NCI-H1930 (cell line): ENCODE measurements at places on chromosomes 12 and 14.
A peak's percentile ranks its signal among the peaks of the same experiment; 100 is the strongest.

DNA sequence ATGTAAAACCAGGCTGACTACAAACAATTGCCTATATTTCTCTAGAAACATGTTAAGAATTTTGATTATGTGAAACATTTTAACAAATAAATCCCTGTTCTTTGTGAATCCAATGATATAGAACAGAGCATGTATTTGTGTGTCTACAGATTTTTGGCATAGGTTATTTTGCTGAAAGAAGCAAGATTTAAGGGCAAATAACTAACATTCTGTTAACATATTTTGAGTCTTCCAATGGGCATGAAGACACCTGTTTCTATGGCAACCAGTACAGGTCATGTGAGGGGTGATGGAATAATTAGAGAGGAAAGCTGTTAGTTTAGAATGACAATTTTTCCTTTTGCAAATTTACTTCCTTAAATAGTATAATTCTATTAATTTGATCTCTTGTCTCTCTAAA lies 8.8 kb downstream of the ART4 start:
- no peak for DNase-seq

GRCh38 chr14:76551906-76552305 lies 176.0 kb downstream of the ESRRB start:
- DNase-seq, result no peak

GRCh38 chr14:64950889-64951288 lies 8.3 kb upstream of the GPX2 start:
- DNase-seq, result no peak

DNA sequence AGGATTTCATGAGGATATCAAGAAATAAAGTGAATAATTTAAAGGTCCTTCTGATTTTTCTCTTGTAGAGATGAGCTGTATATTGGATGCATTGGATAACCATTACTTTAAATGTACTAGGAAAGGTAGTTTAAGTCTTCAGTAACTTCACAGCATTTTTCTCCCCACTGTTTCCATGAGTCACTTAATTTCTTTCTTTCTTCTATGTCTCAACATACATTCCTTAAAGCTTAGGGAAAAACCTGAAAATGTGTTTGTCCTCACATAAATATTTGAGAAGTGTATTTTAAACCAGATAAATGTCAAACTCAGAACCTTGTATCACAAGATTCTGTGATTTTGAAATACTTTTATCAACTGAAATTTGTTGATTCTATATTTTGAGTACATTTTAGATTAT lies 1970.2 kb upstream of the FLRT2 start:
- DNase-seq, result no peak

DNA sequence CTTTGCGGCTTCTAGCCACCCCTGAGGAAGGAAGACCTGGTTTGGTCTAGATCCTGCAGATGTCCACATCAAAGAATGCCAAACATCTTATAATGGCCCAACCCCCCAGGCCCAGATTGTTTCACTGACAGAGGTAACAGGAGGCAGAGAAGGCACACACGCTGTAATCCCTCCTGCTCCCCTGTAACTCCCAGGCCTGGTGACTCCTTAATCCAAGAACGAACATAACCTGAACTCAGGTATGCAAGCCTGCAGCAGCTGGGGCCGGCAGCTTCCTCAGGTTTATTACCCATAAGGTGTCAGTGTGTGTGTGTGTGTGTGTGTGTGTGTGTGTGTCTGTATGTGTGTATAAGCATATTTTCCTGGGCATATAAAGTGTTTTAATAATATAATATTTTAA lies 52.7 kb downstream of the ERH start:
- DNase-seq, result no peak

DNA sequence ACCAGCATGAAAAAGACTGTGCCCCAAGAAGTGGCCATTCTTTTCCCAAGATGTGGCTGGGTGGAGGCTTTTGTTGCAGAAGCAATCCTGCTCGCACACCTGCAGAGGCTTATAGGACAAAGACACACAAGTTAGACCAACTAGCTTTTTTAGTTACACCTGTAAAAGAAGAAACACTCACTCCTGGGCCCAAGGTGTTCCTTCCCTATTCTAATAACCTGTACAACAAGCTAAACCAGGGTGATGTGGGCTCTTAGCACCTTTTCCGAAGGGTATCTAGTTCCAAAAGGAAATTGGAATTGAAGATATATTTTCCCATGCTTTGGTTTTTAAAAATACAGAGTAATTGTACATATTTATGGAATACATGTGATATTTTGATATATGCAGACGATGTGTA lies 31.0 kb downstream of the ENTPD5 start:
- no peak for DNase-seq

DNA sequence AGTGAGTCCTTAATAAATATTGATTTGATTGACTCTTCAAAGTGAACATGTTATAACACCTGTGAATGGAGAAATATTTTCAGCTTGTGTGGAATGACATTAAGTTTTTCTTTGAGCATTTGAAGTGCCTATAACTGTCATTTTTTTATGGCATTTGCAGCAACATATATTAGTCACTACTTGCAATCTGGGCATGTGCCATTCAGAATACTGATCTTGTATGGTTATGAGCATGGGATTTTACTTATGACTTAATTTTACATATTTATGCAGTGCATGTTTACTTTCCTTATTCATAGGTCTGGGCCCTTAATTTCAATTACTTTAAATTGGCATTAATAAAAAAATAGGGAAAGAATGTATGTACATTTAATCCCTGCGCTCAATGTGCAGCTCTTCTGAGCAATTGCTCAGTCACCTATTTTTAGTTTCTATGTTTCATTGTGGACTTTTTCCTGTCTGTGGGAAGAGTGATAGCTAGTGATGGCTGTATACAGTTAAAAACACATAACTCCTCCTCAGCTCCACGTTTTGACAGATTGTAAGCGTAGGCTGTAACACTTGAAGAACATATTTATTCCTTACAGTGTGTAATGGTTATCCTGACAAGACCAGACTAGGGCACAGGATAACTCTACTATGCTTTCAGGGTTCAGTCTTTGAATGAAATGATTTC lies 339.6 kb downstream of the SNAPC1 start:
- no peak for DNase-seq

DNA sequence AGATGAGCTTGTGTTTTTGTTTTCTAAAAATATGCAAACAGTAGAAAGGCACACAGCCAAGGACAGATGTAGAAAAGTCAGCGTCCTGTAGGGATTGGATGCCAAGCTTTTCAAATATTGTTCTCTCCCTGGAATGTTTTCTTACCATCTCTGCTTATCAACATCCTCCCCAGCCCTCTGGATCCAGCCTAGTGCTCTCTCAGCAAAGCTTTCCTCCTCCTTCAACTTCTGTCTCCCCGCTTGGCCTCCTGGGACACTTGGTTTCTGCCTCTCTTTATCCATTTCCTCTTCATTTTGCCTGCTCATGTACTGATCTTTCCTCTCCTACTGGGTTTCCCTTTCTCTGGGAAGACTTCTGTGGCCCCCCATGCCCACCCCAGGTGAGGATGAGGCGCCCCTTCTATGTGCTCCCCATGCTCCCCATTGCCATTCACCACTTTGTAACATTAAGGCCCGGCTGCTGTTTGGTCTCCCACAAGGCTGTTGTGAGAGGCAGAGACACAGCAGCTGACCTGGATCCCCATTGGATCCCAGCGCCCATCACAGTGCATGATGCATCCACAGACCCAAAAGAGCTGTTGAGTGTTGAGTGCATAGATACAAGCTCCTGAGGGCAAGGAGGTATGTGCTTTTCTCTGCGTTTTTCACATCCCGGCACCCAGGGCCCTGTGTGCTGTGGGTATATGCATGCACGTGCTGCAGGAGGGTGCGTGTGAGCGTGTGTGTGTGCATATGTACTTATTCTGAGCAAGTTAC lies 38.2 kb downstream of the EVL start:
- no peak for DNase-seq

DNA sequence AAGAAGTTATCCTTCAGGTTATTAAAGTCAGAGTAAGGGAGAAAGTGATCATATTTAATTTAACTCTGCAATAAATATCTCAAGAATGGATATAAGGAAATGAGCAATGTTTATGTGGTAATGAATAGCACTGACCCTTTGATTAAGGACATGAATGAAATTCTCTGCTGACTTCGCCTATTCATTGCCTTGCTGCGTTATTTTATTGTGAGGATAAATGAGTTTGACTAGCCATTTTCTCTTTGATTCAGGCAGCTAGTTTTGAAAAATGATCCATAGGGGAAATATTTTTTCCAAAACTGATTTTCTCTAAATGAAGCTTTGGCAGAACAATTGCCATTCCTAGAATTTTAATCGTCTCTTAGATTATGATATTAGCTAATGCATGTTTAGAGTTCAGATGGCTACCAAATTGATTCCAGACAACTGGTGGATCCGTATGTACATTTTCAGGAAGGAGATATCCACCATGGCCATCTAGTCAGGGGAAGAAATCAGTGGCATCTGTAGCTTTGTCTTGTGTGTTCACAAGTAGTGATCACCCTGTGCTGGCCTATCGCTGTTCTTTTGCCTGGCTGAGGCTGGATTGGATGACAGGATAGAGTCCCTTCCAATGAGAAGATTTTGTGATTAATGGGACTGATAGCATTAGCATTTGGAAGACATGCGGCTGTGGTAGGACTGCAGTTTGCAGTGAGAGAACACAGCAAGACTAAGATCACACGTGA lies 302.3 kb upstream of the RGS6 start:
- no peak for DNase-seq

GRCh38 chr12:89016970-89017778 lies 335.1 kb downstream of the DUSP6 start:
- no peak for DNase-seq

GRCh38 chr12:4855121-4855924 lies 54.4 kb upstream of the KCNA1 start:
- peak; percentile 86 for DNase-seq

DNA sequence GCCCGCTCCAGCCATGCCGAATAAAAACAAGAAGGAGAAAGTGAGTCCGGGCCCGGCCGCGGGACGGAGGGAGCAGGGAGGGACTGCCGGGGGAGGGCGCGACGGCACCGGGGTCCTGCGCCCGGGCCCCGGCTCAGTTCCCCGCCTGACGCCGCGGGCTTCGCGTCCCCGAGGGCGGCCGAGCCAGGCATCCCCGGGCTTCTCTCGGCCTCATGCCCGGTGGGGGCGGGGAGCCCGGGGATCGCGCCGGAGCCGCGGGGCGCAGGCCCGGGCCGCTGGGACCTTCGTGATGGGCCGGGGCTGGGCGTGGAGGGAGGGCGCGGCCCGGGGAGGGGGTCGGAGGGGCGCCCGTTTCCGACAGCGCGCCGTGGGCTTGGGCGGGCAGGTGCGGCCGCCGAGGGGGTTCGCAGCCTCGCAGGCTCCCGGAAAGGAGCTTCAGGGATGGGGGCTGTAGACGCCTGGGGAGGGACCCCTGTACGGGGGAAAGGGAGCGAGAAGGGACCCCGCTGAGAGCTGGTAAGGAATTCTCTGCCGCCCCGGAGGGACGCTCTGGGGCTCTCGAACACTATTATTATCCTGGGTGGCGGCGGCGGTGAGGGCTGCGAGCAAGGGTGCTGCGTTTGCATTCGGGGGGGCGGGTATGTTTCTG lies 496 bp downstream of the PPP2R5C start:
- no peak for DNase-seq

- DNase-seq, result no peak
Measured at GRCh38 chr14:23877538-23878180, 75.9 kb upstream of the DHRS4 start.

- no peak for DNase-seq
Measured at GRCh38 chr12:52519826-52520662, at the start of gene KRT5. KRT5 (minus strand) TSS chr12:52520394; CDS start chr12:52520296, 98 bp downstream.

DNA sequence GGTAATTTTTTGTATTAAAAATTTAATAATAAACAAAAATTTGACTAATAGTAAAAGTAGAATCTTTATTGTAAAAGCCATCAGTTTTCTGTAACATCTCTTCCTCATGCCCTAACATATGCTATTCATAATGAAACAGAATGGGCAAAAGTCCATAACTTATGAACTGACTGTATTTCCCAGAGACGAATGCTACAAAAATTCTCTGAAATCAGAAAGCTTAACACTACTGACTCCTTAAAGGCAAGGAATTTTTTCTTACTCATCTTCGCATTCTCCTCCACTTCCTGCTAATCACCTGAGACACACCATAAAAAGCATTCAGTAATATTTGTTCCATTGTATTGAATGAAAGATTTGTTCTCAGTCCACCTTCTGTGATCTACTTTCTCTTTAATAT lies 17.6 kb downstream of the MON2 start:
- DNase-seq, result no peak

GRCh38 chr12:118402251-118402650 lies 25.9 kb downstream of the SUDS3 start:
- no peak for DNase-seq

GRCh38 chr12:128594521-128594920 lies 229.2 kb downstream of the SLC15A4 start:
- DNase-seq, result no peak

GRCh38 chr14:25358330-25358729 lies 308.4 kb upstream of the STXBP6 start:
- DNase-seq, result no peak

- DNase-seq, result no peak
Measured at GRCh38 chr12:94707892-94708291, 57.5 kb upstream of the TMCC3 start.

DNA sequence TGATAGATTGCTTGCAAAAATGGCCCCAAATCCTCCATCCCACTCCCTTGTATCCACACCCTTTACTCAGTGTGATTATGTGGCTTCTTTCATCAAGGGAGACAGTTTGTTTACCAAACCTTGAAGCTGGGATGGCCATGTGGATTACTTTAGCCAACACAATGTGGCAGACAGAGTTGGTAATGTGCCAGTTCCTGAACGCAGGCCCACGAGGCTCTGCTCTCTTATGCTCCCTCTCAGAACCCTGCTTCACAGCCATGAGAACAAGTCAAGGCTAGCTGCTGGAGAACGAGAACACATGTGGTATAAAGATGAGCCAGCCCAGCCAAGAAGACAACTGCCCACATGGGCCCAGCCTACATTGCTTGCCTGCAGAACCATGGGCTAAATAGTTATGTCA lies 162.3 kb downstream of the NDUFA12 start:
- no peak for DNase-seq

DNA sequence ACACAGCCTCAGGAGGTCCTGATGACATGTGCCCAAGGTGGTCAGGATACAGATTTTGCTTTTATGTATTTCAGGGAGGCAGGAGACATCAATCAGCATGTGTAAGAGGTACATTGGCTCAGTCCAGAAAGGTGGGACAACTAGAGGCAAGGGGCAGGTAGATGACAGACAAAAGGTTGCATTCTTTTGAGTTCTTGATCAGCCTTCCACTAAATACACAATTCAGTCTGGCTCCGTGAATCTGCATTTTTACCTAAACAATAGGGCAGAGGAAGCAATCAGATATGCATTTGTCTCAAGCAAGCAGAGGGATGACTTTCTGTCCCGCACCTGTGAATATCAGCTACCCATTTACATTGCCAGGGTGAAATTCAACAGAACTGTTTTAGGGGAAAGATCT lies 178.6 kb downstream of the KSR2 start:
- DNase-seq, result no peak
